ENCODE measurements at places on chromosomes 2 and 18.

GRCh38 chr2:70807102-70807827, 13.1 kb downstream of the CLEC4F start:
- DNase-seq: no peak

DNA sequence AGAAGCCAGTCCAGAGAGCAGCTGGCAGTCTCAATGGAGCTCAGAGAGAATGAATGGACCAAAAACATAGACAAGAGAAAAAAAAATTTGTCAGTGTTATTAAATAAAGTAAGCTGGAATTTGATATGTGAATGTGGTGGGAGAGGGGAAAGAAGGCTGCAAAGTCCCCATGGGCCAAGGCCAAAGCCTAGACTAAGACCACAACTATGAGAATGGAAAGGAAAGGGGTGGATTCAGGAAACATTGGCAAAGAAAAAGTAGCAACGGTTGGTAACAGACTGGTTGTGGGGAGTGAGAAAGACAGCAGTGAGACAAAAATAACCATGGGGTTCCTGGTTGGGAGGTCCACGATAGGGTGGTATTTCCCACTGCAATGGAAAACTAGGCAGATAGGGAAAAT, 47.0 kb downstream of the ZEB2 start:
- no peak for DNase-seq

- DNase-seq: no peak
Measured at GRCh38 chr18:34871435-34871834, 161.3 kb downstream of the DTNA start.

GRCh38 chr2:151544449-151544848, 134.7 kb downstream of the RIF1 start:
- DNase-seq: no peak

- no peak for DNase-seq
Measured at GRCh38 chr2:3073704-3074103, 303.9 kb downstream of the EIPR1 start.

GRCh38 chr2:29495536-29496060, 380.4 kb downstream of the CLIP4 start:
- no peak for DNase-seq

Measured in effector CD8-positive, alpha-beta T cell (primary cell).